ENCODE measurements at places on chromosomes 4 and X. TPM values are rescaled to one million over a fixed set of nuclear protein-coding genes. Genes with fewer than 3 reads are reported as not detected.

The MMRN1 gene
- total RNA-seq, result not detected

The IL13RA2 gene
- 2.3 TPM for total RNA-seq

The UGT2B15 gene
- not detected for total RNA-seq

The DHX15 gene
- 163 TPM for total RNA-seq

The AADAT gene
- total RNA-seq, result 17.4 TPM

The GRPR gene
- total RNA-seq, result 0.29 TPM
